ENCODE measurements at places on chromosomes 1 and 21. TPM values are rescaled to one million over a fixed set of nuclear protein-coding genes. Genes with fewer than 3 reads are reported as not detected.

GRCh38 chr1:229547542-229547941 lies 11.0 kb downstream of the ABCB10 start:
- no peak for DNase-seq

GRCh38 chr1:91201176-91201575 lies 179.3 kb upstream of the ZNF644 start:
- no peak for DNase-seq

DNA sequence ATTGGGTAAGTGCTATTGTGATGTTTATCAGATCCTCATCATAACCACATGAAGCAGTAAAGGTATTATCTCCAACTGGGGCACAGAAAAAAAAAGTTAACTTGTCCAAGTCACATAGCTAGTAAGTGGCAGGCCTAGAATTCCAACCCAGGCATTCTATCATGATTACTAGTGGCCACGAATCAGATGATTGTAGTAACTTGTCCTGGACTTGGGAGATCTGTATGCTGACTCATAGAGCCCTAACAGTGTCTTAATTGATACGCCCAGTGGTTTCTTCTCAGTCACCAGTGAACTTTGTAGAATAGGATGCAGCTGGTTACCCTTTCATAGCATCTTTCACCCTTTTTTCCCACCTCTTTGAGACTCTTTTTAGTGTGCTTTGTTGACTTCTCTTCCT lies 91.1 kb upstream of the UBE2U start:
- no peak for DNase-seq

- no peak for DNase-seq
Measured at GRCh38 chr1:22903113-22903512, 69.6 kb downstream of the LACTBL1 start.

DNA sequence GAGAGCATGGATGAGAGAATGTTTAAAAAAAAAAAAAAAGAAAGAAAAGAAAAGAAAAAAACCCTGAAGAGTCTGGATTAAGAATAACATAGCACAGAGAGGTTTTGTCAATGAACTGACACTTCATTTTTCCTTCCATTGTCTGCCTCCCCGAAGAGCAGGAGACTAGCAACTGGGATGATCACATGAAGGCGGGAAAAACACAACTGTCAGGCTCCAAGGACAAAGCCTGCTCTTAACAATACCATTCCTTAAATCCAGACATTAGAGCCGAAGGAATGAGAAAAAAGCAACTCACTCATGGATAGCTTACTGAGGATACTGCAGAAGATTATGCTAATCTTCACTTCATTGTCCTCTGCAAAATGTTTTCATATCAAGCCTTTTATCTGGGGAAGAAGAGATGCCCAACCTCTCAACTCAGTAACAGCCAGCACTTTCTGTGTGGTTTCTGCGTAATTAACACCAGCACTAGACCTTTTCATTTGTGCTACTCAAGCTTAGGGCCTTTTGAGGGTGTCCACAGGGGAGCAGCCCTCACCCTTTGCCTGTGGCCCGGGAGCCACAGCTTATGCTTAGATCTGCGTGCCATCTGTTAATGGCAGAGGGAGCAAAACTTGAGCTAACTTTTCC lies 182.3 kb downstream of the BARHL2 start:
- no peak for DNase-seq

Gene REN
- not detected for total RNA-seq

DNA sequence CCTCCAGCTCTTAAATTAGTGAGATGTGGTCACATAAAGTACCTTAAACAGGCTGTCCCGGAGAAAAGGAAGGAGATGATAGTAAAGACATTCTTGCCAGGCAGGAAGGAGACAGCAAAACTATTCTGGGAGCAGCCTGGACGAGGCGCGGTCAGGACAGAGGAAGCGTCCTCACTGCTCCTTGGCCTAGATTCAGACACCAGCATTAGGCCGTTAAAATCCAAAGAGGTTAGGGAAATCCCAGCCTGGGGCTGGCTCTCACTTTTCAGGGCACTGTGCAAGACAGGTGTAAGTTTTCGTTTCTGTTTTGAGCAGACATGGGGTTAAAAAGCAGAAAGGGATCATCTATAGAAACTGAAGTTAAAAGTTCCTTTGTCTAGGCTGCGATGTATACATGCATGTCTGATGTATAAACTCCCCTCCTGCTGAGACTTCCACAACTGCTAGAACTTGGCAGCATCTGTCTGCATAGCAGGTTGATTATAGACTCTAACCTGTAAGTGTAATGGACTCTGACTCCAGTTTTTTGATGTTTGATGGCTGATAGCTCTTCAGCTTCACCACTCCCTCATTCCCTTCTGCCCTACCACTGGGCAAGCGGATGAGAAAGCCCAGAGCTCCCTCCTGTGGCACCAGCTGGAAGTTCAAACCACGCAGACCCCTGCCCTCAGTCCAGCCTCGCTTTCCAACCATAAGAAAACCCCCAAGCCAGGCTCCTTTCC lies 21.5 kb downstream of the STPG1 start:
- DNase-seq: peak; percentile 89

Gene SPRR1A
- total RNA-seq: not detected

Gene ADGRB2
- 11.4 TPM for total RNA-seq
